Fibroblast of lung (primary cell): ENCODE measurements at places on chromosomes 2 and 18. TPM values are rescaled to one million over a fixed set of nuclear protein-coding genes. Genes with fewer than 3 reads are reported as not detected.
A peak's percentile ranks its signal among the peaks of the same experiment; 100 is the strongest.

DNA sequence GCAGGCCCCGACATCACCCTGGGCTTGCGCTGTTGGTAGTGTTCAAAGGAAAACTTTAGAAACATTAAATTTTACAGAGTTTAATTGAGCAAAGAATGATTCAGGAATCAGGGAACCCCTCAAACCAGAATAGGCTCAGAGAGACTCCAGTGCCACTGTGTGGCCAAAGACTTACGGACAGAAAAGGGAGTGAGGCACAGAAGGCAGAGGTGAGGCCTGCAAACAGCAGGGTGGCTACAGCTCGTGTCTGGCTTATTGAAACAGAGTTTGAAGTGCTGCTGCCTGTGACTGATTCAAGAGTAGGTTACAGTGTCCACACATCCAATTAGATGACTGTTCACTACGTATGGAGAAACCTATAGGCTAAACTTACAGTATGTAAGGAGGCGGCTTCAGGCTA, 2.4 kb upstream of the CTDP1 start:
- no peak overlapping the region for H3K4me3 ChIP-seq
- H3K36me3 ChIP-seq = peaks cover 5% of the 10 kb centered on the region
- H3K27ac ChIP-seq = no peak overlapping the region
- H3K4me1 ChIP-seq = peaks cover 8% of the 10 kb centered on the region
- DNase-seq = no peak

GRCh38 chr2:208148803-208149202, 2.8 kb upstream of the CRYGB start:
- no peak overlapping the region for H3K4me3 ChIP-seq
- no peak for DNase-seq
- H3K4me1 ChIP-seq = no peaks in the 10 kb centered on the region
- H3K36me3 ChIP-seq = no peaks in the 10 kb centered on the region
- H3K27me3 ChIP-seq = no peaks in the 10 kb centered on the region
- no peak overlapping the region for H3K27ac ChIP-seq

DNA sequence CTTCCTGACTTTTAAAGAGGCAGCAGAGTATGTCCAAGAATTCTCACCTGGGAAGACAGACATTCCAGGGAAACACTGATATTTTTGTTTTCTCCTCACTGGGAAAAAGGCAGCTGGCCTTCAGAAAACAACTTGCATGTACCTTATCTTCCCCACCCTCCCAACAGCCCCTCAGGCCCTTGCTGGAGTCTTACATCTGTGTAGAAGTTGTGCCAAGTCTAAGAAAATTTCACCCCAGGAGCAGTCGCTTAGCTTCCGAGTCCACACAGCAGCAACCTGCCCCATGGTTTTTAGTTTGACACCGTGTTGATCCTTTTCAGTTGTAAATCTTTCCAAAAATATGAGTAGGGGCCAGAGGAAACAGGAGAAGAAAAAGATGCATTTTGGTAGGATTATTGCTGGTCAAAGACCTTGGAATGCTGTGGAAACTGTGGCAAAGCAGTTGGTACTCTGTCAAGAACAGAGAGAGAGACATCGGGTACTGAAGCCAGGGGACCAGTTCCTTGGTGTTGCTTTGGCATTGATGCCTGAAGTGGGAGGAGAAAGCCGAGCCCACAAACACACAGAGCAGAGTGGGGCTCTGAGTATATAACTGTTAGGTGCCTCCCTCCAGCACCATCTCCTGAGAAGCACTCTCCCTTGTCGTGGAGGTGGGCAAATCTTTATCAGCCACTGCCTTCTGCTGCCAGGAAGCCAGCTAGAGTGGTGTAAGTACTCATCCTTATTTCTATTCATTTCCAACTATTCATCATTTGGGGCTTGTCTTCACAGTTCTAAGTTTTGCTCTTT, at the start of gene SLC14A1:
TSS of gene SLC14A1 (plus strand) at position 615 of the 789 bp plus-strand sequence. CDS start 6,140 bp downstream, outside the sequence.
- no peaks in the 10 kb centered on the region for H3K36me3 ChIP-seq
- H3K4me1 ChIP-seq = peaks cover 9% of the 10 kb centered on the region
- no peak for DNase-seq
- H3K27ac ChIP-seq = no peak within 1 kb of the TSS
- no peaks in the 10 kb centered on the region for H3K27me3 ChIP-seq

DNA sequence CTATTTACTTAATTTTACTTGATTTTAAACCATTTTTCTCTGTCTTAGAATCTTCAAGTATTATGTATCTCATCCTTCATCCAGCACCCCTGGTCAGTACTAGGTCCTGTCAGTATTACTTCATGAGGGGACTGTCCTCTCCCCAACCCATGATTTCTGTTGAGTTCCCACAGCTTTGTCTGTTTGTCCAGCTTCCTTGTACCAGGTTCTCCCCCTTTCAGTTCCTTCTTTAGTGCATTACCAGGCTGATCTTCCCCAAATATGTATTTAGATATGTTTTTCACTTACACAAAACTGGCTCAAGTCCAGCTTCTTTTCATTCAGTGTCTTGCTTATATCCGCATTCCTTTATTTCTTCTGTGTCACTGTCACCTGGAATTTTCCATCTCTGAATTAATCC, 13.8 kb upstream of the TTC27 start:
- H3K27ac ChIP-seq = no peak overlapping the region
- no peaks in the 10 kb centered on the region for H3K27me3 ChIP-seq
- H3K36me3 ChIP-seq = peaks cover 3% of the 10 kb centered on the region
- no peak for DNase-seq
- H3K4me1 ChIP-seq = no peaks in the 10 kb centered on the region

- DNase-seq = no peak
- no peak overlapping the region for H3K27ac ChIP-seq
- no peaks in the 10 kb centered on the region for H3K4me1 ChIP-seq
- no peak overlapping the region for H3K4me3 ChIP-seq
- H3K36me3 ChIP-seq = no peaks in the 10 kb centered on the region
Observed at GRCh38 chr2:9710311-9710710, 79.5 kb upstream of the YWHAQ start.

DNA sequence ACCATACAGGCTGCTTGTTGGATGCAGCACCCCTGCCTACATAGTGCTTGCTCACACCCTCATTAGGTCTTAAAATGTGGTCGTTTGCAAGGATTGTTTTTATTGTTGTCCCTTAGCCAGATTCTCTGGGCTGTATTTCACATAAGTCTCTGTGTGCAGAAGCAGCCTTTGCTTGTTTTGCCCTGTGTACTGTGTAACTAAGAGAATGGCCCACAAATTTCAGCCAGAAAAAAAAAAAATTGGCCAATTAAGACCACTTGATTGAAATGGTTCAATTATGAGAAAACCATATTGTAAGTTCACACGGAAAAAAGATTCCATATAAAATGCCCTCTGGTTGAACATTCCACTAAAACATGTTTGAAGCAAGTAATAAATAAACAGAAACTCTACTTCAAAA, 377.1 kb upstream of the SOX11 start:
- DNase-seq = no peak
- H3K4me3 ChIP-seq = no peak overlapping the region
- H3K36me3 ChIP-seq = no peaks in the 10 kb centered on the region

- H3K4me1 ChIP-seq = no peaks in the 10 kb centered on the region
- DNase-seq = no peak
- no peaks in the 10 kb centered on the region for H3K36me3 ChIP-seq
- no peak overlapping the region for H3K4me3 ChIP-seq
- H3K27me3 ChIP-seq = no peaks in the 10 kb centered on the region
- H3K27ac ChIP-seq = no peak overlapping the region
Observed at GRCh38 chr2:204416236-204416635, 129.0 kb upstream of the PARD3B start.

DNA sequence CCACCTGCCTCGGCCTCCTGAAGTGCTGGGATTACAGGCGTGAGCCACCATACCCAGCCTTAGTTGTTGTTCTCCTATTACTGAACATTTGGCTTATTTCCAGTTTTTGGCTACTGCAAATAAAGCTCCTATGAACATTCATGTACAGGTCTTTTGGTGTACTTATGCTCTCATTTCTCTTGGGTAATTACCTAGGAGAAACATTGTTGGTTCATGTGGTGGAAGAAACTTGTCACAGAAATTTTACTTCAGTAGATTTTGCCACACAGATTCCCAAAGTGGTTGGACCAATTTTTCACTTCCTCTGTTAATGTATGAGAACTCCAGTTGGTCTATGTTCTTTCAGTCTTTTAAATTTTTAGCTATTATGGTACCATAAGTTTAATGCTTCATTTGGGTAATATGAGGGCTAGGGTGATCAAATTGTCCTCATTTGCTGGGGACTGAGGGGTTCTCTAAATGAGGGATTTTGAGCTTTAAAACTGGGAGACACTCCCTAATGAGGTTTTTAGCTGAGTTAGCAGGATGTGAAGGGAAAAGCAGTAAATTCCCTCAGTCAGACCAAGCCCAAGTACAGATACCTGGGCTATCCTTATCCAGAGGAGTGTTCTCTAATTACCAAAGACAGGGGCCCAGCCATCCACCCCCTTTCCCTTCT, 33.9 kb downstream of the MTA3 start:
- DNase-seq = no peak
- H3K36me3 ChIP-seq = no peaks in the 10 kb centered on the region
- H3K27me3 ChIP-seq = no peaks in the 10 kb centered on the region
- H3K4me3 ChIP-seq = no peak overlapping the region
- H3K27ac ChIP-seq = no peak overlapping the region

DNA sequence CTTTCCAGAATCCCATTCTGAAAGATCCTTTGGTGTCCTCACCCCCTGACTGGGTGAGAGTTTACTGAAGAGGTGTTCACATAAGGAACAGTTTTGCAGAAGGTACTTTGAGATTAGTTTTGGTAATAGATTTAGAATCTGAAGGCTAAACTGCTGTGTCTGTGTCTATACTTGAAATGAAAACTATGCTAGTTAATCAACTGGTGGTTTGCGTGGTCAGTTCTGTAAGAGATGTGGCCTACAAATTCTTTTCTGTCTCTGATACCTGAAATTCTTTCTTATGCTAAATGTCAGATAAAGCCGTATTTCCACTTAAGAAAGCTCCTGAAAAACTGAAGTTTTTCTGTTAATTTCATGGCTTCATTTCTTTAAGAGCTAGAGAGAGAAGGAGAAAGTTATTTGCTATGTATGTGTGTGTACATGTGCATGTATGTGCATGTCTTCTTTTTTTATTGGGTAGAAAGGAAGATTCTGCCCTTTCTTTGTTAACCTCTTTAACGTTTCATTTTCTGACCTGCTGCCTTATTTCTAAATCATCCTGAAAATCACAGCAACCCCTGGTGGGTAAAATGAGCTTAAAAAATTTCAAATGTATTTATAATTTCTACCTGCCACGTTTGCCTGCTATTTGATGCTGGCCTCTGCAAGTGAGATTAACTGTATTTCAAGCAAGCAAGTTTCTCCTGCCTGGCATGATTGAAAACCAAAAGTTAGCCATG, 552.0 kb upstream of the NRP2 start:
- DNase-seq = peak; percentile 77
- H3K4me1 ChIP-seq = no peaks in the 10 kb centered on the region
- no peak overlapping the region for H3K4me3 ChIP-seq
- H3K27ac ChIP-seq = no peak overlapping the region

- no peaks in the 10 kb centered on the region for H3K27me3 ChIP-seq
- no peaks in the 10 kb centered on the region for H3K4me1 ChIP-seq
- H3K27ac ChIP-seq = no peak overlapping the region
- DNase-seq = peak; percentile 31
- no peaks in the 10 kb centered on the region for H3K36me3 ChIP-seq
- H3K4me3 ChIP-seq = peak overlapping the region; percentile 77
Observed at GRCh38 chr2:207768866-207769596, 675 bp downstream of the FZD5 start.

DNA sequence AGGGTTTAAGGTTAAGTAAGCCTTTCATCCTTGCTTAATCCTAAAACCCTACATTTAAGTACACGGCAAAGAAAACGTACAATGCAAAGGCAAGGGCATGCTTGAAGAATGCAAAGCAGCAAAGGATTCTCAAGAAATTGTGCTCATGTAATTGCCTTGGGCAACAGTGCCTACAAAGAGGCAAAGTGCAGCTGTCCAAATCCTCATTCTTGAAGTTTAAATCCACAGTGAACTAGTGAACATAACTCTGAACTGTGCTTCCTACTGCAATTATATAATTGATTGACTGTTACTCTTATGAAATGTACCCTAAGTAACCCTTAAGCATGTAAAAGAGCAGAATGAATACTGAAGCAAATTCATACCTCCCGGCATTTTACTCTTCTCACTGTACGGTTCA, 85.4 kb downstream of the MAP3K20 start:
- no peak overlapping the region for H3K4me3 ChIP-seq
- DNase-seq = peak; percentile 51
- no peaks in the 10 kb centered on the region for H3K36me3 ChIP-seq
- peaks cover 24% of the 10 kb centered on the region for H3K4me1 ChIP-seq

DNA sequence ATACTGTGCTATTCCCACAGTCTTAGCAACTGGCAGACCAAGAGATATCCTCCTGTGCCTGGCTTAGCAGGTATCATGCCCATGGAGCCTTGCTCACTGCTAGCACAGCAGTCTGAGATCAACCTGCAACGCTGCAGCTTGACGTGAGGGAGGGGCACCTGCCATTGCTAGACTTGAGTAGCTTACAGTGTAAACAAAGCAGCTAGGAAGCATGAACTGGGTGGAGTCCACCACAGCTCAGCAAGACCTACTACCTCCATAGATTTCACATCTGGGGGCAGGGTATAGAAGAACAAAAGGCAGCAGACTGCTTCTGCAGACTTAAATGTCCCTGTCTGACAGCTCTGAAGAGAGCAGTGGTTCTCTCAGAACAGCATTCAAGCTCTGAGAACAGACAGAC, 74.8 kb downstream of the AKAIN1 start:
- no peak overlapping the region for H3K27ac ChIP-seq
- no peaks in the 10 kb centered on the region for H3K4me1 ChIP-seq
- H3K36me3 ChIP-seq = no peaks in the 10 kb centered on the region
- H3K4me3 ChIP-seq = no peak overlapping the region

GRCh38 chr18:65215865-65216466, 534.8 kb upstream of the CDH7 start:
- DNase-seq = no peak
- H3K4me1 ChIP-seq = no peaks in the 10 kb centered on the region
- no peaks in the 10 kb centered on the region for H3K27me3 ChIP-seq
- no peak overlapping the region for H3K27ac ChIP-seq

Gene SGO2
- 6.9 and 15.5 TPM in 2 replicates for polyA plus RNA-seq

Gene ASB18
- not detected in 2 replicates for polyA plus RNA-seq

Gene PDCD1
- polyA plus RNA-seq = not detected in 2 replicates

Gene FER1L5
- 0.16 and 0.24 TPM in 2 replicates for polyA plus RNA-seq

Gene SCN1A
- 0.05 TPM in 1 of 2 replicates, not detected in the other for polyA plus RNA-seq

Gene TIA1
- 52.7 and 64.5 TPM in 2 replicates for polyA plus RNA-seq

Gene TEKT4
- not detected in 2 replicates for polyA plus RNA-seq
